ENCODE measurements at places on chromosomes 6 and 20. TPM values are rescaled to one million over a fixed set of nuclear protein-coding genes. Genes with fewer than 3 reads are reported as not detected.

Gene PHACTR3
- total RNA-seq, result not detected

DNA sequence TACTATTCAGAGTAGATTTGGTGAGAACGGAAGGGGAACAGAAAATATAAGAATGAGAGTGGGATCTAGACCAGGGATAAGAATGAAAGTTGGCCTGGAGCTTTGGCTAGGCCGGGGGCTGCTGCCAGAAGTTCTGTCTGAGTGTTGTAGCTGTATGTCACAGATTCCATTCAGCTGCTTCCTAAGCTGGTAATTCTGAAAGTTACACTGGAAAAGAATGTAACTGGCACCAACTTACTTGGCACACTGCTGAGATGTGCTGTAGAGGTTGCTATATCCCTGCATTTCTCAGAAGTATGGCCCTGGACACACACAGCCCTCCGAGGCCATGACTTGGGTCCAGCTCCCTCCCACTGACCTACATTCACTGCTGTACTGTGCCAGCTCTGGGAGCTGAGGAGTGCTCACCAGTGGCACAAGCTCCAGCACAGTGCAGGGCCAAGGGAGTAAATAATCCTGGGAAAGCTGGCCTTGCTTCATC, 25.8 kb upstream of the TMEM217 start:
- peak; percentile 85 for DNase-seq
- peaks cover 6% of the 10 kb centered on the region for H3K36me3 ChIP-seq
- H3K4me3 ChIP-seq, result peak overlapping the region; percentile 22
- H3K27ac ChIP-seq, result peak overlapping the region; percentile 85
- no peaks in the 10 kb centered on the region for H3K27me3 ChIP-seq
- H3K4me1 ChIP-seq, result peaks cover 64% of the 10 kb centered on the region

DNA sequence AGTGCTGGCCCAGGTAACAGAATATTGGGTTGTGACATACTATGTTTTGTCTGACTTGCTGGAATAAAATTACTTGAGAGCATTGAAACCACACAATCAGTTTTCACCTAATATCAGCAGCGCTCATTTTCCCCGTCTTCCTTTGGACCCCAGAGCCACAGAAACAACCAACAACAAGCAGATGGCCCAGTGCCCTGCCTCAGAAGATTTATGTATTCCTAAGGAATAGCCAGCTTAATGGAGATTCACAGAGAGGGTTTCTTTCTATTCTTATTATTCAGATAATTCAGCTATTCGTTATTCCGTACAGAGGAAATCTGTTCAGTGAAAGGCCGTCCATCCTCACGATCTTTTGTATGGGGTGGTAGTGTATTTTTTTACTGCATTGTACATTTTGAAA, 154.8 kb downstream of the TMEM242 start:
- H3K27me3 ChIP-seq, result no peaks in the 10 kb centered on the region
- H3K4me1 ChIP-seq, result peaks cover 17% of the 10 kb centered on the region
- H3K36me3 ChIP-seq, result peaks cover 18% of the 10 kb centered on the region
- DNase-seq, result no peak
- no peak overlapping the region for H3K4me3 ChIP-seq

Gene MAK
- not detected for total RNA-seq

Gene VSX1
- total RNA-seq, result 0.41 TPM

Gene TFAP2A
- total RNA-seq, result 0.15 TPM

Gene HLA-DQB1
- total RNA-seq, result 4.1 TPM

GRCh38 chr20:21143194-21143890, 17.5 kb downstream of the KIZ start:
- H3K27me3 ChIP-seq, result no peaks in the 10 kb centered on the region
- no peaks in the 10 kb centered on the region for H3K4me1 ChIP-seq
- peaks cover 40% of the 10 kb centered on the region for H3K36me3 ChIP-seq
- no peak for DNase-seq
- H3K4me3 ChIP-seq, result no peak overlapping the region
- no peak overlapping the region for H3K27ac ChIP-seq

- no peaks in the 10 kb centered on the region for H3K4me1 ChIP-seq
- H3K4me3 ChIP-seq, result no peak overlapping the region
- H3K27me3 ChIP-seq, result no peaks in the 10 kb centered on the region
These were observed 30.4 kb upstream of the PNRC1 start for GRCh38 chr6:89050155-89050554.

DNA sequence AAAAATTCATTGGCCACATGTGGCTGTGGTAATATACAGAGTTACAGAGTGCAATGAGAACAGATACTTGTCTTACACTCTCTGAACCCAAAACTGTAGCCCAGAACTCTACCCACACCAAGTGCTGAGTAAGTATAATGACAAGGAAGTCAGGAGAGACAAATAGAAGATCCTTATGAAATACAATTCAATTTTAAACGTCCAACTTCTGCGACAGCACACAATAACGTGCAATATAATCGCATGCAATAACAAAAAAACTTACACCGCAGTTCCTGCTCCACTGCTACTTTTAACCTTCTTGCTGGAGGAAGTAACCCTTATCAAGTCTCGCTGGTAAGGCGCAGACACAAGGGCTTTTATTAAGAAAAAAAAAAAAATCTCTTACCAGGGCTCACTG, 881 bp downstream of the SFT2D1 start:
- no peak for DNase-seq
- peaks cover 23% of the 10 kb centered on the region for H3K4me1 ChIP-seq
- H3K36me3 ChIP-seq, result peaks cover 23% of the 10 kb centered on the region
- peak overlapping the region; percentile 87 for H3K4me3 ChIP-seq

GRCh38 chr20:60097285-60097684, 139.1 kb downstream of the CDH26 start:
- no peak overlapping the region for H3K4me3 ChIP-seq
- no peaks in the 10 kb centered on the region for H3K4me1 ChIP-seq
- no peaks in the 10 kb centered on the region for H3K27me3 ChIP-seq
- H3K27ac ChIP-seq, result no peak overlapping the region
- no peak for DNase-seq

Gene NHLRC1
- total RNA-seq, result 2.2 TPM

Gene MAFB
- total RNA-seq, result 63.2 TPM

Gene IL17A
- total RNA-seq, result not detected

DNA sequence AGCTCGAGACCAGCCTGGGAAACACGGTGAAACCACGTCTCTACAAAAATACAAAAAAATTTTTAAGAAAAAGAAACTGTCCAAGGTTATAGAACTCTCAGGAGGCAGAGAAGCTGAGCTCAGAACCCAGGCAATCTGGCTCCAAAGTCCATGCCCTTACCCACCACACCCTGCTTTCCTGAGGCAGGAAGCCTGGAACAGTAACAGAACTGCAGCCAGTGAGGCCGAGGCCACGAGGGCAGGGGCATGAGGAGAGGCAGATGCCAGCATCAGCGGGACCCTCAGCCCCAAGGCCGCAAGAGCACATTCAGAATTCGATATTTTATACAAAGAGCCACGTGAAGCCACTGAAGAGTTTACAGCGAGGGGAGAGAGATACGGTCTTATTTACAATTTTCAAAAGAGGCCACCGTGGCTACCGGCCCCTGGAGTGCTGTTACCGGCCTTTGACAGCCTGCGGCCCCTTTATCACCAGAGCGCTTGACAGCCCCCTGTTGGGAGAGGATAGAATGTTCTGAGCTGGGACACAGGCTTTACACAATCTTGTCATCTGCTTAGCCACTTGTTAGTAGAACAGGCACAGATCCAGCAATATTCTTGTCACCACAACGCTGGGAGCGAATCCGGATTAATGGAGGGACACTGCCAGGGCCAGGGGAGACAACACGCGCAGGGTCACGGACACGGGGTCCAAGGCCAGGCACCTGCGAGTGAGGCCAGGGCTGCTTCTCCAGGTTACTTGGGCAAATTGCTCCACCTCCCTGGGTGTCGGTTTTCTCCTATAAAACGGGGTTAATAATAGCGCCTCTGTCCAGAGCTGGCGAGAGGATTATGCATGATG, 5.6 kb downstream of the SPATA2 start:
- H3K27ac ChIP-seq, result peak overlapping the region; percentile 95
- peak; percentile 87 for DNase-seq
- no peaks in the 10 kb centered on the region for H3K27me3 ChIP-seq
- H3K4me3 ChIP-seq, result peak overlapping the region; percentile 56
- H3K36me3 ChIP-seq, result peaks cover 4% of the 10 kb centered on the region

- DNase-seq, result no peak
- H3K27me3 ChIP-seq, result no peaks in the 10 kb centered on the region
- no peak overlapping the region for H3K27ac ChIP-seq
These were observed 282.4 kb upstream of the HSF2 start for GRCh38 chr6:122116835-122117627.

Gene PIGU
- total RNA-seq, result 11.2 TPM

Gene TULP1
- not detected for total RNA-seq

- DNase-seq, result no peak
- no peaks in the 10 kb centered on the region for H3K36me3 ChIP-seq
- H3K4me3 ChIP-seq, result no peak overlapping the region
These were observed 1.5 kb downstream of the ZC3H12D start for GRCh38 chr6:149483334-149483725.

Gene SPATS1
- total RNA-seq, result not detected

GRCh38 chr20:14307956-14308355, 29.5 kb downstream of the FLRT3 start:
- H3K4me3 ChIP-seq, result no peak overlapping the region
- H3K4me1 ChIP-seq, result no peaks in the 10 kb centered on the region
- H3K36me3 ChIP-seq, result no peaks in the 10 kb centered on the region
- H3K27me3 ChIP-seq, result no peaks in the 10 kb centered on the region
- no peak for DNase-seq

DNA sequence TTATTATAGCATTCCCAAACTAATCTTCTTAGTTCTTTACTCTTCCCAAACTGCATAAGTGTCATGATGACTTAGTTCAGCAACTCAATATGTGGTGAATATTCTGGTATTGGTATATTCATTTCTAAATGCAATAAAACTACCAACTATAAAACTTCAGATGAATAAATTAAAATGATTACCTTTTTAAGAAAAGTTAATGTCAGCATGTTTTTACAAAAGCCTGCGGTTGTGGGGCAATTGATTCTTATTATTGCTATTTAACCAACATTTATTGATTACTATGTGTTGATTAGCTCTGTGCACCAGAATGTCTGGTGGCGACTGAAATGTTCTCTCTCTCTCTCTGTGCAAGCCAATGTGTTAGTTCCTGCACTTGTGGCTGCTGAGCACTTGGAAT, 5.0 kb upstream of the SLC22A3 start:
- H3K27me3 ChIP-seq, result no peaks in the 10 kb centered on the region
- no peak overlapping the region for H3K27ac ChIP-seq
- no peak overlapping the region for H3K4me3 ChIP-seq
- H3K36me3 ChIP-seq, result no peaks in the 10 kb centered on the region
- DNase-seq, result no peak
- H3K4me1 ChIP-seq, result no peaks in the 10 kb centered on the region

DNA sequence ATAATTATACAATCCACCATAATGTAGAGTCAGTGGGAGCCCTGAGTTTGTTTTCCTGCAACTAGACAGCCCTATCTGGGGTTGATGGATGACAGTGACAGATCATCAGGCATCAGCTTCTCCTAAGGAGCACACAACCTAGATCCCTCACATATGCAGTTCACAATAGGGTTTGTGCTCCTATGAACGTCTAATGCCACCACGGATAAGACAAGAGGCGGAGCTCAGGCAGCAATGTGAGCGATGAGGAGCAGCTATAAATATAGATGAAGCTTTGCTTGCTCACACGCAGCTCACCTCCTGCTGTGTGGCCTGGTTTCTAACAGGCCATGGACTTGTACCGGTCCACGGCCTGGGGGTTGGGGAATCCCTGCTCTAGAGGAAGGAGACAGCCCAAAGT, 25.9 kb downstream of the EDEM2 start:
- H3K4me3 ChIP-seq, result no peak overlapping the region
- no peak for DNase-seq
- no peaks in the 10 kb centered on the region for H3K4me1 ChIP-seq
- peaks cover 92% of the 10 kb centered on the region for H3K36me3 ChIP-seq
- no peaks in the 10 kb centered on the region for H3K27me3 ChIP-seq

Gene AKIRIN2
- total RNA-seq, result 71.9 TPM

- no peak overlapping the region for H3K4me3 ChIP-seq
- no peak for DNase-seq
- H3K27ac ChIP-seq, result no peak overlapping the region
- peaks cover 5% of the 10 kb centered on the region for H3K4me1 ChIP-seq
- H3K27me3 ChIP-seq, result no peaks in the 10 kb centered on the region
These were observed 13.8 kb upstream of the BLOC1S5 start for GRCh38 chr6:8077991-8078390.

Gene CYB5R4
- total RNA-seq, result 15.1 TPM

Gene C6orf141
- total RNA-seq, result 0.88 TPM

Gene NKX2-2
- total RNA-seq, result not detected

DNA sequence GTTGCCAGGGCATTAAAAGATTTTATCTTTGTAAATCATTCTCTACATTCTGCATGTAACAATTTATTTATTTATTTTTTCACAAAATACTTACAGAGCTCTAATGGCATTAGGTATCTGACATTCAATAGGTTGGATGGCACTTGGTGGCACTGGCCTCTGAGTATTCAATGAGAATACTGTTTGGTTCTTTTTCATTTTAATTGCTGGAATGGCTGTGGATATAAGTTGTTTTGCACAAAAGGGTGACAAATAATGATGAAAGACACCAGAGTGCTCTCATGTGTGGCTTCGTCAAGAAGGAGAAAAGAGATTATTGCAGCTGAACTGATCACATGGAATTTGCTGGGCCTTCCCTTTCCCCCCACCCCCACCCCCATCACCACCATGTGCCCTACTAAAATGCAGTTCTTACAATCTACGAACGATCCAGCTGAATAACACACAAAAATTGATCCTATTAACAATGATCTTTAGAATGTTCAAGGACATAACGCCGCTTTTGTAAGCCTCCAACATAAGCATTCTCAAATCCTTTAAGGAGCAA, 195.2 kb upstream of the POU3F2 start:
- no peak overlapping the region for H3K4me3 ChIP-seq
- H3K27me3 ChIP-seq, result no peaks in the 10 kb centered on the region
- no peaks in the 10 kb centered on the region for H3K36me3 ChIP-seq

DNA sequence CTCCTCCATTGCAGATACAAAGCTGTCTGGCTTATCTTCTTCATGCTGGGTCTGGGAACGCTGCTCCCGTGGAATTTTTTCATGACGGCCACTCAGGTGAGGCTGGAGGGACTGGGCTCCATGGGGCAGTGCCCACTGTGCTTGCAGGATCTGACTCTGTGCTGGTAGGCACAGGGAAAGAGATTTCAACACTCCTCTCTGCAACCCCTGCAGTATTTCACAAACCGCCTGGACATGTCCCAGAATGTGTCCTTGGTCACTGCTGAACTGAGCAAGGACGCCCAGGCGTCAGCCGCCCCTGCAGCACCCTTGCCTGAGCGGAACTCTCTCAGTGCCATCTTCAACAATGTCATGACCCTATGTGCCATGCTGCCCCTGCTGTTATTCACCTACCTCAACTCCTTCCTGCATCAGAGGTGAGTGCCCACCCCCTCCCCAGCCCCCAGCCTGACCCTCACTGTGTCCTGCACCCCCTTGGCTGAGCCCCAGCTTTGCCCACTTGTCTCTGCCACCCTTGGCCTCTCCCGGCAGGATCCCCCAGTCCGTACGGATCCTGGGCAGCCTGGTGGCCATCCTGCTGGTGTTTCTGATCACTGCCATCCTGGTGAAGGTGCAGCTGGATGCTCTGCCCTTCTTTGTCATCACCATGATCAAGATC, 6.1 kb downstream of the SLC29A1 start:
- H3K4me1 ChIP-seq, result peaks cover 73% of the 10 kb centered on the region
- peak overlapping the region; percentile 87 for H3K27ac ChIP-seq
- DNase-seq, result peak; percentile 72
- H3K4me3 ChIP-seq, result peak overlapping the region; percentile 71
- no peaks in the 10 kb centered on the region for H3K27me3 ChIP-seq
- H3K36me3 ChIP-seq, result peaks cover 2% of the 10 kb centered on the region

Gene ABHD16B
- not detected for total RNA-seq

Data from psoas muscle (tissue), 8 donors.